ENCODE measurements at places on chromosomes 16 and 17. TPM values are rescaled to one million over a fixed set of nuclear protein-coding genes. Genes with fewer than 3 reads are reported as not detected.

PABPN1L gene
- total RNA-seq, result 0.22 TPM

TBC1D3K gene
- not detected for total RNA-seq

TBX4 gene
- not detected for total RNA-seq

DNA sequence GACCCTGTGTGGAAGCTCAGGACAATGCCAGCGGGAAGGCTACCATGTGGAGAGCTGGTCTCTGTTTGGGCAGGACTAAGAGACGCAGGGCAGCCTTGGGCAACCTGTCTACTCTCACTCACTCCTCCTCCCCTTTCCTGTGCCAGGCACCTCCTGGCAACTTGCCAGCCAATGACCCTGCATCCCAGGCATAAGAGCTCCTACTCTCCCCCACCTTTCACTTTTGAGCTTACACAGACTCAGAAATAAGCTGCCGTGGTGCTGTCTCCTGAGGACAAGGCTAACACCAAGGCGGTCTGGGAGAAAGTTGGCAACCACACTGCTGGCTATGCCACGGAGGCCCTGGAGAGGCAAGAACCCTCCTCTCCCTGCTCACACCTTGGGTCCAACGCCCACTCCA, 2.6 kb downstream of the HBM start:
- no peak overlapping the region for H3K4me3 ChIP-seq
- H3K36me3 ChIP-seq, result no peaks in the 10 kb centered on the region
- DNase-seq, result no peak
- H3K27ac ChIP-seq, result no peak overlapping the region

DNA sequence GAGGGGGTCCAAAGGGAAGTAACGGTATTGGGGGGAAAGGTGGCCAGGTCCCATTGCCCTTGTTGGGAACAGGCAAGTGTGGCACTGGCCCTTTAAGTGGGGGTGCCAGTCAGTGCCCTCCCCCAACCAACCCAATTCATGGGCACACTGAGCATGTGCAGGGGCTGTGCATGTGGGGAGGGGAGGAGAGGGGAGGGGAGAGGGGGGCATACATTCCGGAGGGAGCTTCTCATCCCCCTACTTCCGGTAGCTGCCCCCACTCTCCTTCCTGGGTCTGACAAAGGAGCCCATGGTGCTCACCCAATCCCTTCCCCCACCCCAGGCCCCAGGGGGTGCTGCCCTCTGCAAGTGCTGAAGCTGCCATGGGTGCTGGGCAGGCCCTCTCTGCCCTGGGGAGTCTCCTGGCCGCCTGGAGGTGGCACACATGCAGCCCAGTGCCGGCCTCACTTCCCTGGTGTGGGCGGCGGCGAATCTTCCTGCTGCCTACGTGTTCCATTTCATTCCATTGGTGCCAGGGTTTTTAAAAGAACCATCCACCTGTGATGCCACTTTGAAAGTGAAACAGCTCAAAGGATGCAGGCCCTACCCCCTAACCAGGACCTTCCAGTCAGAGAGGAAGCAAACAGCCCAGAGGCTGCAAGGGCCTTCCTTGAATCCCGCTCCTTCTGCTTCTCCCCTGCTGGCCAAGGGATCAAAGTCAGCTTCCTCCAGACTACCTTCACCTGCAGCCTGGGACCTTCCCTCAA, 11.0 kb downstream of the HEXIM2 start:
- H3K4me3 ChIP-seq, result peak overlapping the region; percentile 25
- peak overlapping the region; percentile 83 for H3K27ac ChIP-seq
- peaks cover 43% of the 10 kb centered on the region for H3K4me1 ChIP-seq
- peak; percentile 91 for DNase-seq

- DNase-seq, result peak; percentile 74
- H3K4me1 ChIP-seq, result peaks cover 12% of the 10 kb centered on the region
- no peaks in the 10 kb centered on the region for H3K27me3 ChIP-seq
- no peaks in the 10 kb centered on the region for H3K36me3 ChIP-seq
- H3K4me3 ChIP-seq, result no peak overlapping the region
- no peak overlapping the region for H3K27ac ChIP-seq
Observed at GRCh38 chr17:82648742-82649331, 593 bp upstream of the WDR45B start.

DNA sequence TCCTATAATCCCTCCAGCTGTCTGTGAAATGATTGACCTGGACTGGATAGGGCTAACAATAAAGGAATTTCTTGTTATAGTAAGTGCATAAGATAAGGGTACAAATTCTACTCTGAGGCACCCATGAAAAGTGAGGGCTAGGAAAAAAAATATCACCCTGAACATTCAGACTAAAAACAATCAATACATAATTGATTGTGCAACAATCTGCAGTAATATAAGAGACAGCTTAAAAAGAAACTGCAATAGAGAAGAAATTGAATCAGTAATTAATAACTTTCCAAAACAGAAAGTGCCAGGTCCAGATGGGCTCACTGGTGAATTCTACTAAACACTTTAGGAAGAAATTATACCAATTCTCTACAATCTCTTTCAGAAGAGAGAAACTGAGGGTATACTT, 44.2 kb upstream of the CREBBP start:
- H3K27ac ChIP-seq, result no peak overlapping the region
- H3K4me3 ChIP-seq, result no peak overlapping the region
- H3K36me3 ChIP-seq, result no peaks in the 10 kb centered on the region
- H3K4me1 ChIP-seq, result no peaks in the 10 kb centered on the region
- no peak for DNase-seq
- H3K27me3 ChIP-seq, result no peaks in the 10 kb centered on the region

GRCh38 chr17:48198950-48199541, 91.5 kb downstream of the SNX11 start:
- H3K4me1 ChIP-seq, result peaks cover 7% of the 10 kb centered on the region
- no peak overlapping the region for H3K27ac ChIP-seq
- H3K36me3 ChIP-seq, result no peaks in the 10 kb centered on the region
- H3K4me3 ChIP-seq, result no peak overlapping the region
- H3K27me3 ChIP-seq, result no peaks in the 10 kb centered on the region

- DNase-seq, result no peak
- H3K4me3 ChIP-seq, result peak overlapping the region; percentile 45
- H3K27me3 ChIP-seq, result no peaks in the 10 kb centered on the region
- H3K36me3 ChIP-seq, result no peaks in the 10 kb centered on the region
Observed at GRCh38 chr17:40344421-40345160, 19.9 kb downstream of the GJD3 start.

DNA sequence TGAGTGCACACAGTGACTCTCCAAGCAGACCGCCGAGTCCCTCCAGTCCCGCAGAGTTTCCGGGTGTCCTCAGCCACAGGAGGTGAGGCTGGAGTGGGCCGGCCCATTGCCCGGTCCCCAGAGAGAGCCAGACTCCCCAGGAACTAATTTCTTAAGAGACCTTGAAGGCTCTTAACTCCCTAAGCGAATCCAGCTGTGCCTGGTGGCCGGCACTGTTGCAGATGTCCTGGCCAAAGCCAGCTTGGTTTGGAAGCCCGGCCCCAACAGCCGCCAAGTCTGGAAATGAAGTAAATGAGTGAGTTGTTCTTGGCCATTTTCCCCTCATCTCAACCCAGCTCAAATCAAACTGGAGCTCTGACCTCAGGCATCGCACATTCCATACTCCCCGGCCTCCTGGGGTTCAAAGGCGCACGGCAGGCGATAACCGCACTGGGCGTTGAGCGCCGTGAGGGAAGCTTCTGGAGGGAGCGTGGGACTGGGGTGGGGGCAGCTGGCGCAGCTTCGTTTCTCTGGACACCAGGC, 42.0 kb downstream of the CMIP start:
- peaks cover 87% of the 10 kb centered on the region for H3K4me1 ChIP-seq
- no peak overlapping the region for H3K27ac ChIP-seq
- no peaks in the 10 kb centered on the region for H3K27me3 ChIP-seq
- no peaks in the 10 kb centered on the region for H3K36me3 ChIP-seq

DNA sequence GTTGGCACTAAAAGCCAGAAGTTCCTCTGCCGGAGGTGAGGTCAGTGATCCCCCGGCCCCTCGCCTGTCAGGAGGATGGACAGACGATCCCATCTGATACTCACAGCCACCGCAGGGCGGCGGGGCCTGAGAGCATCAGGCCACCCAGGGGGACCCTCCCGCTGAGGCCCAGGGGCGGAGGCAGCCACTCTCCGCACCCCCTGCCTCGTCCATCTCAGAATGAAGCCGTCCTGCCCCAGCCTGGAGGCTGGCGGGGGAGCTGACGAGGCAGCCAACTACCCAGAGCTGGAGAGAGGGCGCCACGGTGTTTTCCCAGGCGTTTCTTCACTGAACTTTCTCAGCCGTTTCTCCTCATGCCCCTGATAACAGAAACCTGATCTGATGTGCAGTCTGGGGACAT, 22.6 kb downstream of the TPSD1 start:
- H3K27ac ChIP-seq, result no peak overlapping the region
- no peaks in the 10 kb centered on the region for H3K36me3 ChIP-seq
- H3K27me3 ChIP-seq, result peaks cover 14% of the 10 kb centered on the region
- no peaks in the 10 kb centered on the region for H3K4me1 ChIP-seq

Data from adrenal gland (tissue), 19 donors.